HEK293T (cell line): ENCODE measurements at places on chromosomes 16 and 17.

- DNase-seq: no peak
These were observed 64.1 kb upstream of the SREBF1 start for GRCh38 chr17:17900615-17901520.

GRCh38 chr17:51487947-51488346, 227.6 kb downstream of the UTP18 start:
- peak; percentile 58 for DNase-seq

GRCh38 chr17:66304304-66305174, 2.1 kb downstream of the PRKCA start:
- peak; percentile 11 for DNase-seq

DNA sequence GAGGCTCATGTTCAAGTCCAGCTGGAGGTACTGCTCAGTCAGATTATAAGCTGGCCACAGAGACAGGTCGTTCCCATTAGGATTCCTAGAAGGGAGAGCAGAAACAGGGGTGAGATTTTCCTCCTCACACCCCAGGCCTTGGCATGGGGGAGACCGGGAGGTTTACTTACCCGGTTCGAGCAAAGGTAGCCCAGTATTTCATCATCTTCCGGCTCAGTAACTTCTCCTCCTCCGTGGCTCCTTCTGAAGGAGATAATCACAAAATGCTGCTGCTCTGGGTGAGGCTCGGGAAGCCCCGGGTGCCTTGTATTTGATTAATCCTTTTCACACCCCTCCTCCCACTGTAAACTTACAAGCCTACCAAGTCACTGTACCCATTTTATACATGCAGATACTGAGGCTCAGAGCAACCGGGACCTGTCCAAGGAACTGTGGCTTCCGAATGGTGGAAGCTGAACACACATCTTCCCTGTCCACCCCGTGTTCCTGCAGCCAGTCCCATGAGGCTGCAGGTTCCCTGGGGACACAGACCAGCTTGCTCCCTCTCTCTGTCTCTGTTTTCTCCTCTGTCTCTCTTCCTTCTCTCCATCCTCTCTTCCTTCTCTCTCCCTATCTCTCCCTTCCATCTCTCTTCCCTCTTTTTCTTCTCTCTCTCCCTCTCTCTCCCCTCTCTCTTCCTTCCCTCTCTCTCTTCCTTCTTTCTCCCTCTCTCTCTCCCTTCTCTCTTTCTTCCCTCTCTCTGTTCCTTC, 13.9 kb upstream of the CES1 start:
- no peak for DNase-seq

GRCh38 chr16:54696522-54696921, 234.1 kb upstream of the IRX5 start:
- no peak for DNase-seq

DNA sequence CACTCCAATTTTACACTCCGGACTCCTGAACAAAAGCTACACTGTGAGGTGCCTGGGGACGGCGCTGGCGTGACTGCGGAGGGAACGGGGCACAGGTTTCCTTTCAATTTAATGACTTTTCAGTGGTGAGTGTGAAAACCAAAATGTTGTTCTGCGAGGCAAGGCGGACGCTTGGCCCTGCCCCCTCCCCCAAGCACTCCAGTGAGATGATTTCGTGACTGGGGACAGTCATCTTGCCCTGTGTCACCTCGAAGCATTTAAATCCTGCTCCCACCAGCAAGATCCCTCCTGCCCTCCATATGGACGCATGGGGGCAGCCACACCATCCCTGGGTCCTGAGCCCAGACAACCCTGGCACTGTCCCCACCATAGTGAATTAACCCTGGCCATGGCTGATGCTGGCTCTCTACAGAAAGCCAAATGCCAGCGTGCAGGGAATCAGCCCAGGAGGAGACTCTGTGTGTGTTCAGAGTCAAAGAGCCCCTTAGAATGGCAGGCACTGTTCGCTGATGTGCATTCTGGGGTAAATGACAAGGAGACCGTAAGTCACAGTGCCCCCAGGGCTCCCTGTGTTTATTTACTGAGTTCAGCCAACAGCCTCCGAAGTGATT, 41.0 kb downstream of the C16orf95 start:
- DNase-seq: no peak
